Stimulated activated CD4-positive, alpha-beta T cell treated with anti-CD3 and anti-CD28 coated beads, TNF-alpha, amount 100 ng/mL, for 4 hours (primary cell): ENCODE measurements at places on chromosomes 12 and 14.

- no peak for DNase-seq
Measured at GRCh38 chr12:100789146-100789545, 5.4 kb upstream of the ANO4 start.

DNA sequence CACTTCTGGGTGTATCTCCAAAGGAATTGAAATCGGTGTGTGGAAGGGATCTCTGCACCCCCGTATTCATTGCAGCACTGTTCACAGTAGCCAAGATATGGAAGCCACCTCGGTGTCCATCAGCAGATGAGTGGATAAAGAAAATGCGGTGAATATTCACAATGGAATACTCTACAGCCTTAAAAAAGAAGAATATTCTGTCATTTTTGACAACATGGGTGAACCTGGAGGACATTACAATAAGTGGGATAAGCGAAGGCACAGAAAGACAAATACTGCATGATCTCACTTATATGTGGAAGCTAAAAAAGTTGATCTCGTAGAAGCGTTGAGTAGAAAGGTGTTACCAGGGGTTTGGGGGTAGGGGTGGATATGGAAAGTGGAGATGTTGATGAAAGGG is 111.9 kb downstream of the BEGAIN start:
- DNase-seq: no peak

- DNase-seq: peak; percentile 47
Measured at GRCh38 chr12:75334384-75335030, at the start of gene GLIPR1L1. Gene GLIPR1L1 (plus strand): TSS chr12:75334670. CDS start chr12:75334729, 59 bp downstream.

DNA sequence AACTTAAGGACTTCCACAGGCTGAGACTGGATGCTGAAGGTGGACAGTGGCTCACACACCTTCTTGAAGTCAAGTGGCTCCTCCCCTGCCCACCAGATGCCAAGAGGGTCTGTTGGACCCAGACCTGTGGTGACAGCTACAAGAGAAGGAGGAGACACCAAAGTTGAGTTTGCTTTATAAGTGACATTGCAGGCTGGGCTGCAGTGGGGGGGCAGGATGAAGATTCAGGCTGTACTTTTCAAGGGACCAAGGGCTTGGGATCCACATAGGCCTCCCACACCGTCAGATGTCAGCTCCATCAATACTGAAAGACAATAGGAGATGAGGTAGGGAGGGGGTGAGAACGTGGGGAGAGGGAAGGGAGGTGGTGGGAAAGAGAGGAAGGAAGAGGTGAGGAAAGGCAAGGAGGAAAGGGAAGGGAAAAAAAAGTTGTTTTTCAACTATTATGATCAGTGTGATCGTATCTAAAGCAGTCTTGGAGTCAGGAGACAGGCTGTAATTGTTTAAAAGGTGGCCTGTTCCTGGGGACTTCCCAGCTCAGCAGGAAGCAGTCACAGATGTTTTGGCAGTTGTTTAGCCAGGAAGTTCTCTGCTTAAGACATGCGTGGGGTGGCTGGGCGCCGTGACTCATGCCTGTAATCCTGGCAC is 84.1 kb upstream of the RESF1 start:
- peak; percentile 62 for DNase-seq

GRCh38 chr12:61369241-61369910 is 890.8 kb upstream of the USP15 start:
- no peak for DNase-seq

- no peak for DNase-seq
Measured at GRCh38 chr14:98204139-98204538, 1067.9 kb downstream of the BCL11B start.

DNA sequence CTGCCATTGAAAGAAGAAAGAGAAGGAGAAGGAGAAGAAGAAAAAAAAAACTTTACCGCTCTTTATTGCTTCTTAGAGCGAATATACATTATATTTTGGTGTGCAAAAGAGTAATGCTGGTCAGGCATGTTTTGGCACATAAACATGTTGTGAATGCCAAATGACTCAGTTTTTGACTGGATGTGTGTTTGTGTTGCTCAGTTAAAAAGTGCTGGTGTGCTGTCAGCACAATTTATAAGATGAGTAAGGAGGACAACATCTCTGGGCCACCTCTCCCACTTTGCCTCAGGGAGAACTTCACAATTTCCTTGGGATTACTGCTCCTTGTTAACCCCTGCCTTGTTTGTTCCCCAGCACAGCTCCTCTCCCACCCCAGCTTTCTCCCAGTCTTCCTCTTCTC is 584.8 kb downstream of the ETNK1 start:
- no peak for DNase-seq

- no peak for DNase-seq
Measured at GRCh38 chr12:109708939-109709338, 4.7 kb upstream of the FAM222A start.

GRCh38 chr12:124216966-124217365 is 77.9 kb upstream of the RFLNA start:
- no peak for DNase-seq

- no peak for DNase-seq
Measured at GRCh38 chr14:32764131-32764530, 174.5 kb upstream of the NPAS3 start.

GRCh38 chr12:127893895-127894609 is 372.9 kb upstream of the TMEM132C start:
- no peak for DNase-seq

DNA sequence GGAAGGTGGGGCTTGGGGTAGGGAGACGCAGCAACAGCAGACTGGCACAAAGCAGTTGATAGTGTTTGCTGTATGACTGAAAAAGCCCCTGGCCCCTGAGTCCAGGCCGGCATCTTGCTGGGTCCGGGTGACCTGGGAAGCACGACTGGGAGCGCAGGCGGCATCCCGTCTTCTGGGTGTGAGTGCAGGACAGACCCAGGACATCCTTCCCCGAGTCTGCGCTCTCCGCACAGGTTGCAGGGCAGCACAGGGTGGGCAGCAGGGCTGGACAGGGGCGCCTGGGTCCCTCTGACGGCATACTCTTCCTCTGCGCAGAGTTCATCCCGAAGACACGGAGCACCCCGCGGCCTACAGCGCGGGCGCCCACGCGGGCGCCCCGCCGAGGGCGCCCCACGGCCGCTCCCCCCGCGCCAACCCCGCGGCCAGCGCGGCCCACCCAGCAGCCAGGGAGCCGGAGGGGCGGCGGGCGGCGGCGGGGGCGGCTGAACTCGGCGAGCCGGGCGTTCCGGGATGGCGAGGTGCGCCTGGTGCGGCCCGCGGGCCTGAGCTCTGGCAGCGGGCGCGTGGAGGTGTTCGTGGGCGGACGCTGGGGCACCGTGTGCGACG is 9.2 kb upstream of the CYP46A1 start:
- no peak for DNase-seq

- DNase-seq: no peak
Measured at GRCh38 chr12:46744283-46744682, 81.5 kb downstream of the SLC38A4 start.

DNA sequence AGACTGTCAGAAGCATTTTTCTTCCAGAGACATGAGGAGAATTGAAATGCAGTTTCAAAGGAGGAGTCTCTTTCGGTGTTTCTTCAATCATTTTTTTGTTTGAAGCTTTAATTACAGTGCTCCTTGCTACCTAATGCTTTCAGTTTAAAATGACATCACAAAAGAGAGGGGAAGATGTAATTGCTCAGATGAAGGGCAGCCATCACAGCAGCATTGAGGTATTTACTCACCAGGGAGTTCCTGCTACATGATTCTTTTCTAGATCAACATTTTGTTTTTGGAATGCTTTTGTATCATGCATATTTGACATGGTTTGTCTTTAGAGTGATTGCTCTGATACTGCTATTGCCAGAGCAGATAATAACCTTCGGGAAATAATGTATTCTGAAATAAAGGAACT is 28.6 kb downstream of the FLRT2 start:
- no peak for DNase-seq

DNA sequence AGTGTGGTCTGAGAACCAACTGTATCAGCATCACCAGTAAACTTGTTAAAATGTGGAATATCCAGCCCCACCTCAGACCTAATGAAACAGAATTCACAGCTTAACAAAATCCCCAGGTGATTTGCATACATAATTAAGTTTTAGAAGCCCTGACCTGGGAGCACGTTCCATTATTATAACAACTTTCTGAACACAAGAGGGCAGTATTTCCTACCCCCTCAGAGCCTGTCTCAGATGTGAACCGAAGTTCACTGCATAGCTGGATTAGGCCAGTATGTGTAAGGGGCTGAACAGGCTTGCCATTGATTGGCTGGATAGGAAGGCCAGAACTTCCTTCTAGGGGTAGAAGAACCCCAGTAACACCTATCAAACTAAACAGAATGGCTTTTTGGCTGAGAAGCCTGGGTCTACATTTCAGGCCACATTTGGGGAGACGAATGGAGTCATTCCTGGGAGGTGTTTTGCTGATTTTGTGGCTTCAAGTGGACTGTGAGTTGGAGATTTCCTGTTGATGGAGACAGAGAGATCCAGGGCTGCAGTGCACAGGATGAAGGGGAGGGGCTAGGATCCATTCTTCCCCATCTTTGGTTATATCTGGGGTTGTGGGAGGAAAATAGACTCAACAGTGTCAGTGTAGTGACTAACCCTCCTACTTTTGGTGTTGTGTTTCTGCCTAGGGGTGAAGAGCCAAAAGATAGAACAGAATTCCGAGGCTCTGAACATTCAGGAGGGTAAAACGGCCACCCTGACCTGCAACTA is 94.7 kb upstream of the OR4E1 start:
- DNase-seq: no peak

DNA sequence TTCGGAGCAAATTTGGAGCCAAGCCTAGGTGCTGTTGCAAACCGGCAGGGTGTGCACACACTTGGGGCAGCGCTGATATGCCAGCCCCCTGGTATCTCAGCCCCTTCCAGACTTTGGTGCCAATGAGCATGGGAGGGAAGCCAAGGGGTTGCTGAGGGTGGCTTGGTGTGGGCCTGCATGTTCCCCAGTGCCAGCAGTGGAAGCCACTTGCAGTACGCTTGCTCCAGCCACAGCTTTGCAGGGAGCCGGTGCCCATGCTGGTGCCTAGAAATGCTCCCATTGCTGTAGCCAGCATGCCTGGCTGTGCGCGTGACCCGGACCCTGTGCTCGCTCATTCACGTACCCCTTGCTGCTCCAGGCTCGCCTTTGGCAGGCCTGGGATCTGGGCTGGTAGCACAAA is 67.1 kb upstream of the DNM1L start:
- no peak for DNase-seq

- no peak for DNase-seq
Measured at GRCh38 chr14:95601650-95602049, 66.8 kb downstream of the GLRX5 start.

DNA sequence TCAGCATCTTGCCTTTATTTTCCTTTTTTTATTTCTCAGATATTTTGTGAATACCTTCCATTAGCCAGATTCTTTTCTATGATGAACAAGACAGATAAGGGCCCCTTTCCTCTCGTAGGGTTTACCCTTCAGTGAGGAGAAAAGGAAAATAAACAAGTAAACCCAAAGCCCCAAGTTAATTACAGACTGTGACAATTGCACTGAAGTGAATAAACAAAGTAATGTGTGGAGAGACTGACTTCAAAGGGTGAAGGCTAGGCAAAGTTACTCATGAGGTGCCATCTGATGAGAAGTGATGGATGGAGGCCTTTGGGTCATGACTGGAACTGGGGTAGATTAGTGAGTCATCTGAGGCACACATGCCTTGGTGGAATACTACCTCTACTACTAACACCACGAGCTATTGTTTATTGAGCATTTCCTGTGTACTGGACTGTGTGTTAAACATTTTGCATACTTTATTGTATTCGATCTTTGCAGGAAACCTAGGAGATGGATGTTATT is 143.4 kb upstream of the PRICKLE1 start:
- no peak for DNase-seq

- no peak for DNase-seq
Measured at GRCh38 chr14:32724867-32725471, 213.7 kb upstream of the NPAS3 start.

GRCh38 chr12:103901518-103902173 is 28.6 kb upstream of the HSP90B1 start:
- DNase-seq: no peak

DNA sequence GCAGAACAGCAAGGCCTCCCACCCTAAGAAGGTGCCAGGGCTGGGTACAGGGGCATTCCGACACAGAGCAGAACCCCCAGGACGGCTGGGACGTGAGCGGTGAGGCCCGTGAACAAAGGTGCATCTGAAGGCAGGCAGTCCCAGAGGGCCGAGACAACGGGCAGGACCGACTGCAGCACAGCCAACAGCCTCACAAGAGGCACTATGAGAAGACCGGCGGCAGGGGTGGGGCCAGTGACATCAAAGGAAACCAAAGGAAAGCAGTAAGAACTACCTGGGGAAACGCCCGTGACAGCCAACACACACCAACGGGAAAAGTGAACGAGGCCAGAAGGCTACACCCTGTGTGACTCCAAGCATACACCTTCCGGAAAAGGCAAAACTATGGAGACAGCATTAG is 9.1 kb downstream of the BTBD6 start:
- DNase-seq: no peak

DNA sequence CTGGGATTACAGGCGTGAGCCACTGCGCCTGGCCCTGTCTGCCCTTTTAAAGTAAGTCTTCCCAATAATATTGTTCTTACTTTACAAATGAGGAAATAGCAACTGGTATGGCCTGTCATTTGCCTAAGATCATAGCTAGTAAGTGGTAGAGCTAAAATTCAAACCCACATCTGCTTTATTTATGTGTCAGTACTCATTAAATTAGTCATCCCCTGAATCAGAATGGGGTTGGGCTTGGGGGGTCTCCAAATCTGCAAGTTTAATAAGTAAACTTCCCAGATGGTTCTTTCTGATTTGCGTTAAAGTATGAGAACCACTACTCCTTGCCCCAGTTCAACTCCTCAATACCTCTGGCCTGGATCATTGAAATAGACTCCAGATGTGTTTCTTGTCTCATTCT is 96.2 kb downstream of the FAR2 start:
- DNase-seq: no peak

DNA sequence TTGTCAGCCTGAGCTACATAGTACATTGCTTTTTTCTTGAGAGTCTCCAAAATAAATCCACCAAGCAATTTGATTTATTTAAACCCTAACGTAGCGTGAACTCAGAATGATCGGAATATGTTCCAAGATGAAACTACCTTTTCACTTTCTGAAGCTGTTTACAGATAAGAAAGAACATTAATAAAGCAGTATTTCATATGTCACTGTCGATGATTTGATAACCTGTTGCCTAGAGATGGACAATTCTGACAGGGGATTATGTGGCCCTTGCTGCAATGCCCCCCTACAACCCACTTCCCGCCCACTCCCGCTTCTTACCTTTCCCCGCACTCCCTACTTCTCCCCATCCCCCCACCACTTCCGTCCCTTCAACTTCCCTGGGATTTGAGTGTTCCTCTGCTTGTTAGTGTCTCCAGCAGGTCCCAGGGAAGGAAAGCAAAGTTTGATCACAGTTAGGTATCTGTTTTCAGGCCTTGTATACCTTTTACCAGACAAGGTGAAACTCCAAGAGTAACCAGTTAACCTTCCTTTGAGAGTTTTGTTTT is 229.2 kb upstream of the HMGA2 start:
- DNase-seq: no peak

GRCh38 chr12:132921685-132922084 is 34.3 kb upstream of the CHFR start:
- DNase-seq: no peak
